T47D (cell line): ENCODE measurements at places on chromosomes 7 and 10.

- no peak for DNase-seq
Observed at GRCh38 chr10:87804939-87805569, 13.0 kb downstream of the ATAD1 start.

DNA sequence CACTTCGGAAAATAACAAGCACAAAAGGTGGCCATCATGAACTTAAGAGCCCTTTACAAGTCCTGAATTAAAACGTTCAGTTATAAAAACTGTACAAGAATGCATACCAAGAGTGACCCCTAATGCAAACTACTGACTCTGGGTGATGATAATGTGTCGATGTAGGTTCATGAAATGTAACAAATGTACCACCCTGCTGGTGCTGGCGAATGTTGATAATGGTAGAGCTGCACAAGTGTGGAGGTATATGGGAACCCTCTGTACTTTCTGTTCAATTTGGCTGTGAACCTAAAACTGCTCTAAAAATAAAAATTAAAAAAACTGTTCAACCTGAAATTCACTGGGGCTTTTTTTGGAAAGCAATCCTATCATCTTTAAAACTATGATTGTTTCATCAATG is 3.3 kb downstream of the FAM133B start:
- no peak for DNase-seq

GRCh38 chr7:142455392-142455791 is 197.5 kb upstream of the PRSS58 start:
- DNase-seq, result no peak

DNA sequence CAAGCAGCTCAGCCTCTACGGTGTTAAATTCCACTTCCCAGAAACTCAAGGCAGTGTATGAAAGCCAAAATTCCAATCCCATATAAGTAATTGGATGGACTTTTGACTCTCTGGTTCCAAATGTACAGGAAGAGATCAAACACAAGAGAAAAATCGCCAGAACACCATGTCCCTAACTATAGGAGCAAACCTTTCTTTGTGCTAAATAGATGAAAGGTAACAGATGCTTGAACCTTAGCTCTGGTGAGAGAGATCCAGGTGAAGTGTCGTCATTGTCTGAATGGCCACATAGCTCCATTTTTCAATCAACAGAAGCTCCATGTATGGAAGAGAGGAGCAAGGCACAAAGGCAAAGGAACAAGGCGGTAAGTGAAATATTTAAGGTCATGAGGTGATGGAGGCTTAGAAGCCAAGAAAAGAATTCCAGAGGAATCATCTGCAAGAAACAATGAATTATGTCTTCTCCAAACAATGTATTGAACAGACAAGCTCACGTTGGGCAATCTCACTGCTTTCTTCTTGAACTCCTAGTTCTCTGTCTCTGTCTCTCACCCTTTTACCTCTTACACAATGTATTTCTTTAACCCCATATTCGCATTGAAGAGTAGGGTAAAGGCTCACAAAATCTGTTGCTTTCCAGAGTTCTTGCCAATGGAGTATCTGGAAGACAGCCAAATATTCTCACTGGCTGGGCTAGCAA is 585.1 kb downstream of the GATA3 start:
- DNase-seq, result no peak

- no peak for DNase-seq
Observed at GRCh38 chr7:4738711-4739527, 36.5 kb upstream of the AP5Z1 start.

DNA sequence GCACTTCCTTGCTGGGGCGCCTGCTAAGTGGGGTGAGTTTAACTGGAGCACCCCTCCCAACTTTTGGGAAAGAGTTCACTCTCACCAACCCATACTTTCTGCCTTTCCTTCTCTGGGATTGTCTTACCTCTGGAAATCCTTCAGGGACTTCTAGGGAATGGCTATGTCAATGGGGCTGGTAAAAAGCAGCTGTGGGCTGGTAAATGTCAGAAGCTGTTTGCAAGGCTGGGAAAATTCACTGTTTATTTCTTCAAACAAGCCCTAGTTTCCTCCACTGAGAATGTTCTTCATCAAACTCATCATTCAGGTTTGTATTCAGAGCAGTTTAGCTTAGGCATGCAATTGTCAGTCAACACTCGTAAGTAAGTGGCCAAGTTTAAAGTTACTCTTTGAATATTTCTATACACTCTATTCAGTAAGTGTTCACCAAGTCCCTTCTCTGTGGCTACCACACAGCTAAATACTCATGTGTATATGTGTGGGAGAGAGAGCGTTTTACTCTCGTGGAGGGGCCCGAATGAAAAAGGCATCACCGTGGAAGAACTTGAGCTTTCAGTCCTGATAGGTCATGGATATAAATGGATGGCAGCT is 654.8 kb downstream of the LRMDA start:
- DNase-seq, result no peak

- DNase-seq, result no peak
Observed at GRCh38 chr10:107340326-107340725, 175.8 kb upstream of the SORCS1 start.

GRCh38 chr7:33792041-33792440 is 113.3 kb upstream of the BMPER start:
- no peak for DNase-seq

- no peak for DNase-seq
Observed at GRCh38 chr10:48282829-48283228, 8.3 kb upstream of the FRMPD2 start.

GRCh38 chr7:50281680-50282445 is 22.7 kb upstream of the IKZF1 start:
- no peak for DNase-seq

- DNase-seq, result no peak
Observed at GRCh38 chr10:73647875-73648651, 6.8 kb upstream of the MYOZ1 start.

DNA sequence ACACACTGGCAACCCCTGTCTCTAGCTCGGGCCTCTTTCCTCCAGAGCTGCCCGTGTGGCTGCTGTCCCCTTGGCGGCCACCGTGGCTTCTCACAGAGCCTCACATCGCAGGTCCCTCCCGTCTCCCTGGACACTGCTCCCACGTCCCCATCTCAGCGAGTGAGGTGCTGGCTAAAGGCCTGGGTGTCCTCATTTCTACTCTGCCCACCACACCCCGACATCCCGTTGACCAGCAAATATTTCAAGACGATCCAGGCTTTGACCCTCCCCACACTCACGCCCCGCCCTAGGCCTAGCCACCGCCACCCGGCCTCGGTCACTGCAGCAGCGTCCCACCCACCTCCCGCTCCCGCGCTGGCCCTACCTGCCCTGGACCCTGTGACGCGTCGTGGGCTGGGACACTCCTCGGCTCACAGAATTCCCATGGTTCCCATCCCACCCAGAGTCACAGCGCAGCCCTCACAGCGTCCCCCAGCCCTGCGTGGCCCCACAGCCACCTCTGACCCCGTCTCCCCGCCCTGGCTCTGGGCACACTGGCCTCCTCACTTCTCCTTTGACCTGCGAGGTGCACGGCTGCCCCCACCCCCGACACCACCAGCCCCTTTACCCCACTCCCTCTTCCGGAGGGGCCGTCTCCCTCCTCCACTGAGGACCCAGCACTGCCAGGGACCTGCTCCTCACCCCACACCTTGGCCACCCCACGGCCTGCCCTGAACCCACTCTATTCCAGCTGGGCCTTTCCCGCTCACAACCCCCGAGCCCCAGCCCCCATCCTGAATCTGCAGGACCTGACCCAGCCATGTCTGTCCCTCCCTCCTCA is 6.9 kb downstream of the ADAP1 start:
- no peak for DNase-seq

GRCh38 chr10:79436066-79436849 is 9.2 kb downstream of the ZCCHC24 start:
- no peak for DNase-seq

- no peak for DNase-seq
Observed at GRCh38 chr10:48302515-48303476, 3.7 kb upstream of the MAPK8 start.

DNA sequence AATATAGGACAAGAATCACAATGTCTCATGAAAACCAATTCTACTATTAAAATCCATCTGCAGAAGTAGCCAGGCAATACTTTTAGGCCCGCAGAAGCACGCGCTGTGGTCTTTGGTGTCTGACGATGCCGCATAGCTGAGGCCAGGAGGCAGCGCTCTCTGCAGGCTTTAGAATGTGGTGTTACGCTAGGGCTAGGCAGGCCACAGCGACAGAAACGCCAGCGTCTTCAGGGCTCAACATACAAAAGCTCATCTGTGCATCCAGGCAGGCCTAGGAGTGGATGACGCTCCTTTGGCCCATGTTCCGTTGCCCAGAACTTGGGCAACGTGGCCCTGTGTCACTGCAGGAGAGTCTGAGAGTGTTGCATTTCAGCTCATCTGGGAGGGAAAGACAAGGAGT is 601.1 kb upstream of the FOXK1 start:
- no peak for DNase-seq

DNA sequence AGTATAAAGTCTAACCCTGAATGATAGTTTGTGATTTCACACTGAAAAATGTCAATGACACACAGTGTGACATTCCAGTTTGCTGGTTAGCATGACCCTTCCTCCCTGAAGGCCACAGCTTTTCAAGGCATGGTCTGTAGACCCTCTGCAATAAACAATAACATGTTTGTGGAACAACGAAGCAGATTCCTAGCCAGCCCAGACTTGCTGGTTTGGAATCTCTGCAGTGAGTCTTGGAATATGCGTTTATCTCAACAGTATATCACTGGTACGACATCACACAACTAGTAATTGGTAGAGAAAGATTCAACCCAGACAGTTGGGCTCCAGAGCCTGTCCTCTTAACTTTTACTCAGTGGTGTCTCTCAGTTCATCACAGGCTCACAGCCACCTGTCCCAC is 23.7 kb upstream of the DUSP5 start:
- no peak for DNase-seq
